ENCODE measurements at places on chromosomes 7 and 10. TPM values are rescaled to one million over a fixed set of nuclear protein-coding genes. Genes with fewer than 3 reads are reported as not detected.

DNA sequence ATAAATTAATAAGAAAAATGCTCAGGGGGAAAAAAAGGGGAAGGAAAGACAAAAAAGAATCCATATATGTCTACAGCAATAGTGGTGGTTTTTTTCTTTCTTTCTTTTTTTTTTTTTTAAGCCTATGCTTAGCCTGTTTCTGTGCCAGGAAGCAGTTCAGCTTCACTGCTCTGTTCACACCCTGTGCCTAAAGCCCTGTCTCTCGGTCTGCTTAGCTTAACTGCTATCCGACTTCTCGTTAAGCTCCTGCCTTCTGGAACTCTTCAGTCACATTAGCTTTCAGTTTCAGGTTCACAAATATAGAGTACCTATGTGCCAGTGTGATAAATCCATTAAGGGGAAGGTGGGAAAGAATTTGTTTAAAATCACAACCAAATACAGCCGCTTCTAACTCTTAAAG lies 26.5 kb upstream of the NRG3 start:
- no peaks in the 10 kb centered on the region for H3K36me3 ChIP-seq
- no peaks in the 10 kb centered on the region for H3K27me3 ChIP-seq
- H3K4me1 ChIP-seq, result no peaks in the 10 kb centered on the region

GRCh38 chr7:135499818-135500217 lies 10.1 kb downstream of the CNOT4 start:
- H3K27me3 ChIP-seq, result no peaks in the 10 kb centered on the region
- no peak overlapping the region for H3K27ac ChIP-seq
- H3K4me1 ChIP-seq, result no peaks in the 10 kb centered on the region
- no peaks in the 10 kb centered on the region for H3K36me3 ChIP-seq

DNA sequence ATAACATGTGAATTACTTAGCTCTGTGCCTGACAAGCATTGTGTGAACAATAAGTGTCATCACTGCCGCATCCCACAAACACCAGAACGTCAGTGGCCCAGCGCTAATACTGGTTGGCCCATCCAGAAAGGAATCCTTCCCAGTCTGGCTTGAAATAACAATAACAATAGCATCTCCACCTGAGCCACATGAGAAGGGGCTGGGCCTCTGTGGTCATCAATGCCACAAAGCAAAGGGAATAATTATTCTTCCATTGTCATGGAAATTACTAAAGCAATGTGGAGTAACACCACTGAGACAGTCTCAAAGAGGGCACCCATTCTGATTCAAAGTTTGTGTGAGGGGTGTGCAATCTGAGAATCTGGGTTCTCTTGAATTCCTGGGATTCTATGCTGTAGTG lies 105.7 kb upstream of the INHBA start:
- H3K27ac ChIP-seq, result no peak overlapping the region
- H3K36me3 ChIP-seq, result no peaks in the 10 kb centered on the region
- H3K4me1 ChIP-seq, result no peaks in the 10 kb centered on the region

- H3K27ac ChIP-seq, result no peak overlapping the region
- H3K27me3 ChIP-seq, result no peaks in the 10 kb centered on the region
- no peak for DNase-seq
- no peaks in the 10 kb centered on the region for H3K36me3 ChIP-seq
- no peak overlapping the region for H3K4me3 ChIP-seq
- H3K4me1 ChIP-seq, result no peaks in the 10 kb centered on the region
These were observed 135.3 kb upstream of the ITGB1 start for GRCh38 chr10:33093362-33093761.

DNA sequence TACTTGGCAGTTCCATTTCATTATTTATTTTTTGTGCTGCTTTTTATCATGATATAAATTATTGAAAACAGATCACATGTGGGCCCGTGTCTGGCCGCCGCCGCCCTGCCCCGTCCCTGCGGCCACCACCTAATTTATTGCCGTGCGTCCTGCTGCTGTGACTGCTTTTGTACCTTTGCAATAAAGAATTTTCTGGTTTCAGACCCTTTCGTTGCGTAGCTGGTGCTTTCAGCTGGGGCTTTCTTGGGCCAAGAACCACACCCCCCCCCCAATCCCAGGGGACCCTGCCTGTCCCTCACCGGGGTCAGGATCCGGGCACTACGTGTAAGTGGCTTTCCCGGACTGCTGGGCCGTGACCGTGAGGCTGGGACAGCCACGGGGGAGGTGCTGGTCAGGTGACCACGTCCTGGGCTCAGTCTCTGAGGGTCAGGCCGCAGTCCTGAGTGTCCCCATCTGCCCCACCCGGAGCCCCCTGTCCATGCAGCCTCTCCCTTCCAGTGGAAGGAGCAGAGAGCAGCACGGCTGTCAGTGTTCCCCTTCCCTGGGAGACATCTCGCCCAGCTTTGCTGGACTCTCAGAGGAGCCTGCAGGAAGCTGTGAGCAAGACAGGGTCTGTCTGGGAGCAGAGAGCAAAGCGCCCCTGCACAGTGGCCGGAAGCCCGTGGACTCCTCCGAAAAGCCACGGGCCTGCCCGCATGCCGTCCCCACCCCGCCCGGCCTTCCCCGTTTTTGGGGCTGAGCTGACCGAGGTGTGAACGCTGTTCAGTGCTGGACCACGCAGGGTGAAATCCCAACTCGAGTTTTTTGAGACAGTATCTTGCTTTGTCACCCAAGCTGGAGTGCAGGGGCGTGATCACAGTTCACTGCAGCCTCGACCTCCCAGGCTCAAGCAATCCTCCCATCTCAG lies 12.6 kb downstream of the MAFK start:
- no peaks in the 10 kb centered on the region for H3K27me3 ChIP-seq
- no peak overlapping the region for H3K27ac ChIP-seq
- H3K4me3 ChIP-seq, result no peak overlapping the region
- H3K36me3 ChIP-seq, result peaks cover 76% of the 10 kb centered on the region

The MOGAT3 gene
- not detected for total RNA-seq

GRCh38 chr10:73414230-73414945 lies 530 bp upstream of the ANXA7 start:
- peaks cover 35% of the 10 kb centered on the region for H3K4me1 ChIP-seq
- no peak for DNase-seq
- H3K27me3 ChIP-seq, result no peaks in the 10 kb centered on the region

GRCh38 chr10:7121154-7121797 lies 289.6 kb downstream of the SFMBT2 start:
- H3K27me3 ChIP-seq, result peaks cover 12% of the 10 kb centered on the region
- H3K36me3 ChIP-seq, result no peaks in the 10 kb centered on the region
- no peak overlapping the region for H3K4me3 ChIP-seq
- H3K27ac ChIP-seq, result no peak overlapping the region

- H3K4me1 ChIP-seq, result no peaks in the 10 kb centered on the region
- no peaks in the 10 kb centered on the region for H3K27me3 ChIP-seq
- H3K4me3 ChIP-seq, result no peak overlapping the region
- no peak for DNase-seq
These were observed 120.9 kb upstream of the KAT6B start for GRCh38 chr10:74705358-74705980.

- no peaks in the 10 kb centered on the region for H3K36me3 ChIP-seq
- H3K4me3 ChIP-seq, result no peak overlapping the region
- H3K4me1 ChIP-seq, result no peaks in the 10 kb centered on the region
- H3K27ac ChIP-seq, result no peak overlapping the region
- DNase-seq, result no peak
These were observed 48.5 kb downstream of the BBS9 start for GRCh38 chr7:33177876-33178275.

- H3K4me3 ChIP-seq, result no peak overlapping the region
- no peak overlapping the region for H3K27ac ChIP-seq
- no peaks in the 10 kb centered on the region for H3K36me3 ChIP-seq
- H3K4me1 ChIP-seq, result peaks cover 9% of the 10 kb centered on the region
These were observed 173.6 kb downstream of the PTPRN2 start for GRCh38 chr7:158414002-158414401.

DNA sequence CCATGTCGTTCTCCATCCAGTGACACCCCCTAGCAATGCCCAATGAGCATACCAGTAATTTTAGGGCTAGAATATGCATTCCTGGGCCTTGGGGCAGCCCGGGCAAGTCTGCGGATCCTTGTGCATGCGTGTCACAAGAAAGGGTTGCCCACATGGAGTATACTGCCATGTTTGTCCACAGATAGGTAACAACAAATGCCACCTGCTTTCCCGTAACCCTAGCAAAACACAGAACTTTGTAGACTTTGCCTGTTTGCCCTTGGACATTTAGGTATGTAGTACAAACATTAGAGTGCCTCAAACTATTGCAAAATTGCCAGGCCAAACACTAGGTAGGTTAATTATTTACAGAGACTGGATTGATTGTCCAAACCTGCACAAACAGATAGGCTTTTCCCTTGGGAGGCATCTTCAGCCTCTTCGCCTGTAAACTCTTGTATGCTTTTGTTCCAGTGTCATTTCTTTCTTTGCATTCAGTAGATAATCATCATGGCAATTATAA lies 117.0 kb downstream of the ADCY1 start:
- no peaks in the 10 kb centered on the region for H3K36me3 ChIP-seq
- H3K27ac ChIP-seq, result no peak overlapping the region
- no peak overlapping the region for H3K4me3 ChIP-seq

The CYP2C8 gene
- total RNA-seq, result not detected

The ASZ1 gene
- not detected for total RNA-seq

The KCND2 gene
- total RNA-seq, result not detected

The DNAJC12 gene
- total RNA-seq, result 0.88 TPM

GRCh38 chr7:55092186-55092974 lies 73.6 kb downstream of the EGFR start:
- no peak overlapping the region for H3K27ac ChIP-seq
- no peak for DNase-seq
- no peaks in the 10 kb centered on the region for H3K27me3 ChIP-seq
- H3K4me1 ChIP-seq, result peaks cover 7% of the 10 kb centered on the region
- H3K36me3 ChIP-seq, result peaks cover 9% of the 10 kb centered on the region

- peaks cover 19% of the 10 kb centered on the region for H3K4me1 ChIP-seq
- peaks cover 3% of the 10 kb centered on the region for H3K27me3 ChIP-seq
- H3K27ac ChIP-seq, result no peak overlapping the region
- no peak for DNase-seq
These were observed 125.4 kb downstream of the EVX1 start for GRCh38 chr7:27367933-27368549.

The SSC4D gene
- total RNA-seq, result 0.34 TPM

- H3K27me3 ChIP-seq, result no peaks in the 10 kb centered on the region
- H3K4me1 ChIP-seq, result no peaks in the 10 kb centered on the region
- no peak for DNase-seq
- H3K4me3 ChIP-seq, result no peak overlapping the region
- no peak overlapping the region for H3K27ac ChIP-seq
These were observed 253.4 kb downstream of the USP6NL start for GRCh38 chr10:11358011-11358410.

The MBLAC1 gene
- total RNA-seq, result 2.4 TPM

The FAM3C gene
- 72.1 TPM for total RNA-seq

- H3K27me3 ChIP-seq, result no peaks in the 10 kb centered on the region
- peaks cover 28% of the 10 kb centered on the region for H3K36me3 ChIP-seq
- DNase-seq, result no peak
- H3K4me3 ChIP-seq, result no peak overlapping the region
- H3K27ac ChIP-seq, result no peak overlapping the region
These were observed 198.6 kb upstream of the FRMD4A start for GRCh38 chr10:14529351-14529750.

The FBXO24 gene
- not detected for total RNA-seq

The GPR85 gene
- total RNA-seq, result 7.1 TPM

- H3K27me3 ChIP-seq, result peaks cover 29% of the 10 kb centered on the region
- no peak for DNase-seq
- H3K27ac ChIP-seq, result no peak overlapping the region
- H3K4me3 ChIP-seq, result no peak overlapping the region
- H3K36me3 ChIP-seq, result no peaks in the 10 kb centered on the region
- no peaks in the 10 kb centered on the region for H3K4me1 ChIP-seq
These were observed 37.6 kb downstream of the KCNH2 start for GRCh38 chr7:150940431-150941102.

The GPC2 gene
- 4.4 TPM for total RNA-seq

- H3K4me1 ChIP-seq, result no peaks in the 10 kb centered on the region
- no peaks in the 10 kb centered on the region for H3K27me3 ChIP-seq
- no peak for DNase-seq
- H3K4me3 ChIP-seq, result no peak overlapping the region
- H3K27ac ChIP-seq, result no peak overlapping the region
These were observed 659.6 kb downstream of the CCSER2 start for GRCh38 chr10:84988011-84988410.

The SORCS3 gene
- not detected for total RNA-seq

DNA sequence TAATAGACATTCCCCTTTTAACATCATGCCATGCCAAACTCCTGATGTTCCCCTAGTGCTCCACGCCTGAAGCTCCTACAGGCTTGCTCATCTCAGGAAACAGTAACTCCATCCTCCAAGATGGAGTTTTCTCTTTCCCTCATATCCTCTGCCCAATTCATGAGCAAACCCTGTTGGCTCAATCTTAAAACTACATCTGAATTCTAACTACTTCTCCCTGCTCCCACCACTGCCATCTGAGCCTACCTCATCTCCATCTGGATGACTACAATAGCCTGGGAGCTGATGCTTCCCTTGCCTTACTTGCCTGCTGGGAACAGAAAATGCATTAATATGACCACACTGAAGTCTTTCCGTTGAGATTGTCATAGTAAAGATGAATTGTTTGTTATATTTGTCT lies 271.7 kb upstream of the MKLN1 start:
- no peak overlapping the region for H3K4me3 ChIP-seq
- H3K27me3 ChIP-seq, result no peaks in the 10 kb centered on the region
- H3K27ac ChIP-seq, result no peak overlapping the region
- no peaks in the 10 kb centered on the region for H3K36me3 ChIP-seq
- no peak for DNase-seq
- H3K4me1 ChIP-seq, result peaks cover 17% of the 10 kb centered on the region

DNA sequence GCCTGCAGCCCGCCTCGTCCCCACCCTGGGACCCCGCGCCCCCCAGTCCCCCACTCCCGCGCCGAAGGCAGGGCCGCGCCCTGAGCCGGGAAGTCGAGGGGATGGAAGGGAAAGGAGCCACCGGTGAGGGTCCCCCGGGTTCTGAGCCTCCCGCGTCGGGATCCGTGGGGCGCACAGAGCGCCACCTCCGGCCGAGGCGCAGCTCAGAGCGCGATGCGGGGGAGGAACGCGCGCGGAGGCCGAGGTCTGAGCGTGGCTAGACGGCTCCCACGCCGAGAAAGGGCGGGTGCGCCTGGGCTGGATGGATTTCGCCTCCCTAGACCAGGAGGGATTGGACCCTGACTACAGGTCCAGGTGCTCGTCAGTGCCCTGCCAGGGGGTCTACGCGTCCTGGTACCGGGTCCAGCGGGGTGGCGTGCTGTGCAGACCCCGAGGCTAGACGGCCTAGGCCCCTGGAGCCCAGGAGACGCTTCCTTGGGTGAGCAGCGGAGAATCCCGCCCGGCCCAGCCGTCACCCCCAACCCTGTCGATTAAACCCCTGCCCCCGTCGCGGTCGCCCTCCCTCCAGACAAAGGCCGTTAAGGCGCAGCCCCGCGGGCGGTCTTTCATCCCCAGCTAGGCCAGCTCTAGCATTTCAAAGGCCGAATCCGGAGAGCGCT lies 986 bp upstream of the PDGFA start:
- DNase-seq, result no peak
- H3K27ac ChIP-seq, result no peak overlapping the region
- H3K36me3 ChIP-seq, result peaks cover 2% of the 10 kb centered on the region
- H3K4me1 ChIP-seq, result peaks cover 40% of the 10 kb centered on the region

The C7orf33 gene
- not detected for total RNA-seq

All from SJSA1 (cell line).